ENCODE measurements at places on chromosomes 6 and 20. TPM values are rescaled to one million over a fixed set of nuclear protein-coding genes. Genes with fewer than 3 reads are reported as not detected.

The TRIM39 gene
- 20.9 TPM for polyA plus RNA-seq

The CALHM4 gene
- not detected for polyA plus RNA-seq

The CST2 gene
- polyA plus RNA-seq: not detected

DNA sequence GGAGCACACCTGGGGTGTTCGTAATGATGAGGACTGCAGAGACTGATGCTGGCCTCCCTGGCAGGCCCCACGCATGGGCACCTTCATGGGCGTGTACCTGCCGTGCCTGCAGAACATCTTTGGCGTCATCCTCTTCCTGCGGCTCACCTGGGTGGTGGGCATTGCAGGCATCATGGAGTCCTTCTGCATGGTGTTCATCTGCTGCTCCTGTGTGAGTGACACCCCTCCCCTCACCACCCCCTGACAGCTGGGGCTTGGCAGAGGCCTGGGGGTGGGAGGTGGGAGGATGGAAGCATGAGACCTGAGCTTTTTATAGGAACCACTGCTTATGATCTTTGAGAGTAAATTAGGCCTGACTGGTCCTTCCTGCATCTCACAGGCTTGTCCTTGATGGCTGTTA, 6.7 kb downstream of the SLC12A5 start:
- DNase-seq: no peak

- DNase-seq: no peak
Measured at GRCh38 chr6:4973415-4973814, 30.4 kb downstream of the RPP40 start.

DNA sequence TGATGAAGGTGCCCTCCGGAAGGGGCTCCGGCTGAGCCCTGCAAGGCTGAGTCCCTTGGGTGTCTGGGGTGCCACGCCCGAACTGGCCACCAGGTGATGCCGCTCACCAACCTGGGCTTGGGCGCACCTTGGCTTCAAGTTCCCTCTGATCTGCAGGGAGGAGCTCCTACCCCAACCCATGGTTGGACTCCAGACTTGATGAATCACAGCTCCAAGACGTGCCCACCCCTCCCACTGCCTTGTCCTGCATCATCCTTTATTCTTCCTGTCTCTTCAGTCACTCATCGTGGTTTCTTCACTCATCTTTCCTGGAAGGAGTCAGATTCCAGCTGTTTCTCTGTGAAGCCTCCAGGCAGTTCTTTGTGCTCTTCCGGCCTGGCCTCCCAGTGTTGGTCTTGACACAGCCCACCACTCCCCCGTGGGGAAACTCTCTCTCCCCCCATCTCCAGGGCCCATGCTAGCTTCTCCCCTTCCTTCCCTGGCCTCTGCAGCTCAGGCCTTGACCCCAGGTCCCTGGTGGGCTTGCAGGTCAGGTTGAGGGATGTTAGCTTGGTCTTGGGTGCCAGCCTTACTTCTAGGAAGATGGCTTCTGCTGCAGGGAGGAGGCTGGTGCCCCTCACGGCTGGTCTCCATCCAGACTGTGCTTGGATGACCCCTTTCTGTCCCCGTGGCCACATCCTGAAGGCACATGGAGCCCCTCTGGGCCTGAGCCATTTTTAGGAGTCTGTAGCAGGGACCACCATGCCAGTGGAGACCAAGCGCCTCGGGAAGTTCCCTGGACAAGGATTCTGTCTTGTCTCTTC, 2.6 kb upstream of the ZBP1 start:
- no peak for DNase-seq

- no peak for DNase-seq
Measured at GRCh38 chr6:21001736-21002135, 467.5 kb downstream of the CDKAL1 start.

Data from psoas muscle (tissue), 8 donors.